ENCODE measurements at places on chromosomes 2 and 18.

- DNase-seq = no peak
Observed at GRCh38 chr2:35548171-35548570, 807.4 kb upstream of the CRIM1 start.

DNA sequence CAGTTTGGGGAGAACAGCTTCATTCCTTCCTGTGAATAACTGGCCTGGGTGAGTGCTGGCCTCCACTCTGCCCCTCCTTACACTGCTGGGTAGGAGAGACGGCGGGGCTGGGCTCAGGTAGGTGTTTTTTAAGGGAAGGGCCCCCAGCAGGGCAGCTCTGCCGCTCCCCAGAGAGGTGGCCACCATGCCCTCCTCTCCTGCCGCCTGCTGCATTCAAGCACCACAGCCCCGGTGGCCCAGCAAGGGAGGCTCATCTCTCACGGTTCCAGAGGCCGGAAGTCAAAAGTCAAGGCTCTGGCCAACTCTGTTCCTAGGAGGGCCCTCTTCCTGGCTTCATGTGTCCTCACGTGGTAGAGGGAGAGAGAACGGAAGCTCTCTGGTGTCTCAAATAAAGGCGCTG, 81.1 kb downstream of the SH3BP4 start:
- DNase-seq = no peak

DNA sequence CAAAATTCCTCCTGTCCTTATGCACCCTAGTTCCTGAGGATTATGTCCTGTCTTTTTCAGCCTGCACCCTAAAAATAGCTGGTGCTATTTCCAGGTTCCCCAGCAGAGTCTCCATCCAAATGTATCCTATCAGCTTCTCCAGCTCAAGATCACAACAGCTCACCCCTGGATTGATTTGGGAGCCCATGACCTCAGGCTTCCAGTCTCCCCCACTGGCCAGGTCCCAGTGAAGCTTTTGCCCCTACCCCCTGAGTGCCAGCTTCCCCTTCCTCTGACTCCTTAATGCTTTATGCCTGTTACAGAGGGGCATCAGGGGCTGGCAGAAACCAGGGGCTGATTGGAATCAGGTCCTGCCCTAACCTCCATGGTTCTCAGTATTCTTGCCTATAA, 76.9 kb upstream of the DAPL1 start:
- DNase-seq = no peak

GRCh38 chr2:25204190-25204838, 35.9 kb upstream of the POMC start:
- peak; percentile 70 for DNase-seq

- no peak for DNase-seq
Observed at GRCh38 chr2:19377717-19378116, 19.3 kb upstream of the OSR1 start.

DNA sequence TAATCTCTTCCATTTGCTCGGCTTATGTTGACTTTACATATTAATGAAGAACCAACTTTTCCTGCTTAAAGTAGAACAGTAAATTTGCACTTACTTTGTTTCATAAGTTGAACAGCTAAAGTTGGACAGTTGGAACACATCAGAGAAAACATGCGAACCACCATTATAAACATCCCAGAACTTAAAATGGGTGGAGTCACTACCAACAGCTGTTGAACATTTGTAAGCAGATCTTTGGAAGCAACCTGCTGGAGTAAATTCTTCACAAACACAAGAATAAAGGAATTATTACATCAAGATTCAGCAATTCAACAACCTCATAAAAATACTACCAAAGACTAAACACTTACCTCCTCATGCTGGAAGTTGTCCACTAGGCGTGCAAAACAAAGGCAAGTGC, 96.4 kb upstream of the DNER start:
- DNase-seq = no peak

GRCh38 chr2:143559147-143559546, 429.9 kb downstream of the ARHGAP15 start:
- DNase-seq = no peak

DNA sequence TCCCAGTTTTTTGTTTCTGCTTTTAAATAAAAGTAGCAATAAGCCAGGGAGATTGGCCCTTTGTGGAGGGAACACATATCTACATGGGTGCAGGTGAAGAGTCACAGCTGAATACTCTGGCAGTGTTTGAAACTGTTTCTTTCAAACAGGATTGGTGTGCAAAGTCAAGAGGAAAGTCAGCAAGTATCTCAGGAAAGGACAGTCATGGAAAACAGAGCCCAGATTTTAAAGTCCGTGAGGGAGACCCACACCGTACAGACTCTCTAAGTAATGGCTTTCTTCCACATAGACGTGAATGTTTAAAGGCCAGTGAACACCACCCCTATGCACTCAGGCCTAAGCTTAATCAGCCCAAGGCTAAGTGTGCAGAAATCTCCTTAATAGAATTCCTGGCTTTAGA, 95.3 kb downstream of the GFPT1 start:
- DNase-seq = no peak

DNA sequence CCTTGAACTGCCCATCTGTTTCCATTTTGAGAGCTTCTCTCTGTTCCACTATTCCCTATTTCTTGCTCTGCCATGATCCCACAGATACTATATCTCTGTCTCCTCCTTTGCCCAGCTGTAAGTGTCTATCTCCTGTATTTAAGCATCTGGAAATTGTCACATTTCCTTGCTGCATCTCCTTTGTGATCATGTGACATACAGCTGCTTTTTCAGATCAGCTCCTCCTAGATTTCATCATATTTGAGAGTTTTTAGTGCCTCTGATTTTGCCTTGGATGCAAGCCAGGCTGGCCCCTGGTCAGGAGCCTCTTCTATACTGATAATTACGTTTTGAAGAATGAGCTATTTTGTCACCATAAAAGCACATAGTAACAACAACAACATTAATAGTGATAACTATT, 131.7 kb upstream of the TNP1 start:
- DNase-seq = no peak

- no peak for DNase-seq
Observed at GRCh38 chr2:9401646-9402371, 21.5 kb downstream of the ITGB1BP1 start.

- DNase-seq = no peak
Observed at GRCh38 chr2:172108587-172108930, 5.9 kb upstream of the DLX2 start.

DNA sequence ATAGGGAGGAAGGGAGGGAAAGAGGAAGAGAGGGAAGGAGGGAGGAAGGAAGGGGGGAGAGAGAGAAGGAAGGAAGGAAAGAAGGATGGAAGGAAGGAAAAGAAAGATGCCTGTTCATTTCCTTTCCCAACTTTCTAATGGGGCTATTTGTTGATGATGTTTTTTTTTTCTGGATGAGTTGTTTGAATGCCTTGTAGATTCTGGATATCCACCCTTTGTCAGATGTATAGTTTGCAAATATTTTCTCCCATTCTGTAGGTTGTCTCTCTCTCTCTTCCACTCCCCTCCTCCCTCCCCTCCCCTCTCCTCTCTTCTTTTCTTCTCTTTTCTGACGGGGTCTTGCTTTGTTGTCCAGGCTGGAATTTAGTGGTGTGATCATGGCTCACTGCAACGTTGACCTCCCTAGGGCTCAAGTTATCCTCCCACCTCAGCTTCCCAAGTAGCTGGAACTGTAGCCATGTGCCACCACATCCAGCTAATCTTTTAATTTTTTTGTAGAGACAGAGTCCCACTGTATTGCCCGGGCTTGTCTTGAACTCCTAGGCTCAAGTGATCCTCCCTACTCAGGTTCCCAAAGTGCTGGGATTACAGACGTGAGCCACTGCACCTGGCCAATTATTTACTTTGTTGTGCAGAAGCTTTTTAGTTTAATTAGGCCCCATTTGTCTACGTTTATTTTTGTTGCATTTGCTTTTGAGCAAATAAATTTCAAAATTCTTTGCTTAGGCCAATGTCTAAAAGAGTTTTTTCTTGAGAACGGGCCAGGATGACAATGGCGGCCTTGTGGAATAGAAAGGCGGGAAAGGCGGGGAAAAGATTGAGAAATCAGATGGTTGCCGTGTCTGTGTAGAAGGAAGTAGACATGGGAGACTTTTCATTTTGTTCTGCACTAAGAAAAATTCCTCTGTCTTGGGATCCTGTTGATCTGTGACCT, 57.3 kb upstream of the FAM117B start:
- DNase-seq = no peak

DNA sequence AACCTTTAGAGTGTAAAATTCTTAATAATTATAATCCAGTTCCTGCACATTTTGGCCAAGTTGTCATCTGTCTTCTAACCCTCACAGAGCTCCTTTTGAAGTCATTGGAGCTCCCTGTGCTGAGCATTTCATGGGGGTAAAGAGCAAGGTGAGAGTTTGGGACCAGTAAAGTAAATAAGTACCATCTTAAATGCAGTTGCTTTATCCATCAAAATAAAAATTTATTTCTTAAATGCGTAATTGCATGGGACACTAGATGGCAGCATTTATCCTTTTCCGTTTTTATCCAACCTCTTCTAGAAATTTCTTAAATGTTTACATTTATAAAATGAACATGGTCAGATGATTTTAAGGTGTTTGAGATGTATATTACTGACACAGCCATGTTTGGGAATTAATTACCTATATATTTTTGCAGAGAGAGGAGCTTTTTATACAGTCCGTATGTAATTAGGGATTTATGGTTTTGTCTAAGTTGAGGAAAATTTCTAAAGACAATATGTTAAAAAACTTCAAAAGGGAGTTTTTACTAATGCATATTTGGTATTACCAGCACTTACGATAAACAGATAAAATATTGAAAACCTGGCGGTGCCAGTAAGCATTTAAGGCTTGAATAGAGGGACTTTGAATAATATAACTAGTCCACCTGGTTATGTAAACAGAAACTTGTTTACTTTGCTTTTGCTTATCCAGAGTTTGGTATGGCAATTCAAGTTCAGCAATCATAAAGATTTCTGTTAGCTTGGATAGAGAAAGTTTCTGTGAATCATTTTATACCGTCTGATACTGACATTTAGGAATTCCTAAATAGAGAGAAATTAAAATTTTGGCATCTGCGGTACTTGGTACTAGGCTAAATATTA, 54.5 kb downstream of the ACSL3 start:
- DNase-seq = no peak
